A549 (cell line): ENCODE measurements at places on chromosomes 3 and 15.
A peak's percentile ranks its signal among the peaks of the same experiment; 100 is the strongest.

DNA sequence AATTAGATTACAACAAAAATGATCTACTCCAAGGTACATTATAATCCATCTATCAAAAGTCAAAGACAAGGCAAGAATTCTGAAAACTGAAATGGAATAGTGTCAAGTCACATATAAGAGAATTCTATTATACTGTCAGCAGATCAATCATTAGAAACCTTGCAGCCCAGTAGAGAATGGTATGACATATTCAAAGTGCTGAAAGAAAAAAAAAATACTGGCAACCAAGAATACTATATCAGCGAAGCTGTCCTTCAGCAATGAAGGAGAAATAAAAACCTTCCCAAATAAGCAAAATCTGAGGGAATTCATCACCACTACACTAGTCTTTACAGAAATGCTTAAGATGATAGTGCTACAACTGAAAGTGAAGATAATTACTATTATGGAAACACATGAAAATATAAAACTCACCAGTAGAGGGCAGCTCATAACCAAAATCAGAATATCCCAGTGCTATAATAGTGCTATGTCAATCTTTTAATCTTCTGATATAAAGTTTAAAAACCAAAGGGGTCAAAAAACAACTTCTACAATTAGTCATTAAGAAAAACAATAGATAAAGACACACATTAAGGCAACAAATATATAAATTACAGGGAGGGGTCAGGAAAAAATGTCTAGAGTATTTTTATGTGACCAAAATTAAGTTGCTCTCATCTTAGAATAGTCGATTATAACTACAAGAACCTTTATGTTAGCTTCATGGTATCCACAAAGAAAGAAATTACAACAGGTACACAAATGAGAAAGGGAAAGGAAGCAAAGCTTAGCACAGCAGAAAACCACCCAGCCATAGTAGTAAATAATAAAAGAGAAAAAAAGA lies 190.7 kb upstream of the CNTN6 start:
- peak; percentile 10 for DNase-seq

DNA sequence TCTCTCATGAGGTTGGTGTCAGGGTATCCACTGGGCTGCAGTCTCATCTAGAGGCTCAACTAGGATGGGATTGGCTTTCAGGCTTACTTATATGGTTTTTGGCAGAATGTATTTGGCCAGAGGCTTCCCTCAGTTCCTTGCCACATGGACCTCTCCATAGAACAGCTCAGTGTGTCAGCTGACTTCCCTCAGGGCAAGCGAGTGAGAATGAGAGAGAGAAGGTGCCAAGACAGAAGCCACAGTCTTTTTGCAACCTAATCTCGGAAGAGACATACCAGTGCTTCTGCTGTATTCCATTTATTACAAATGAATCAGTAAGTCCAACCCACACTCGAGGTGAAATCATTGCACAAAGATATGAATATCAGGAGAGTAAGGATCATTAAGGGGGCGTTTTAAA lies 129.2 kb downstream of the CCNL1 start:
- DNase-seq, result no peak

DNA sequence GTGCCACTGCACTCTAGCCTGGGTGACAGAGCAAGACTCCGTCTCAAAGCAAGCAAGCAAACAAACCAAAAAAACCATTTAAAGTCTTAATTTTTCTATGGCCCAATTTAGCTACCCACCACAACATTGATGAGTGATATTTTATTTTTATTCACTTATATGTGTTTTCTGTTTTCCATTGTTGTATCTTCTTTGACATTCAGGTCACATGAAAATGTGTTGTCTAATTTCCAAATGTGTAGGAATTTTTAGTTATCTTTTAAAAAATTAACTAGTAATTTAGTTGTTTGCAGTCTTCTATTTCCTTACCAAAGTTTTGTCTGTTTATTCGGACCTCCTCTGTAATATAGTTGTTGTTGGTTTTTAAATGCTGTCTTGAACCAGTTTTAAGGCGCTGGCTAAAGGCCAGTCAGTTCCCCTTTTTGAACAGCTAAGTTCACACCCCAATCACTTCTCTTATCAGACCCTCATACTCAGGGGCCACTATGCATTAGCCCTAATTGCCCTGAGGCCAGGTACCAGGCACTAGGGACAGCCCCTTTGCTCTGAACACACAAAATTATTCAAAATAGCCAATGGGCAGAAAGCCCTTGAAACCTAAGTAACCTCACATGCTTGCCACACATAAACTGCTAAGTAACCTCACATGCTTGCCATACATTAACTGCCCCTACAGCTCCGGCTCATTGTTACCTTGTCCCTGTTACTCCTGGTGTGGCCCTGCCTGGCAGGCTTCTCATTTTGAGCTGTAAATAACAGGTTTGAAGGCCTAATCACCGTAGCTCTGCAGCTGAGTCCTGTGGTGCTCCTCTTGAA lies 4.3 kb upstream of the CCR4 start:
- DNase-seq, result no peak

- DNase-seq, result no peak
These were observed 11.7 kb downstream of the EBLN2 start for GRCh38 chr3:73073091-73073707.

DNA sequence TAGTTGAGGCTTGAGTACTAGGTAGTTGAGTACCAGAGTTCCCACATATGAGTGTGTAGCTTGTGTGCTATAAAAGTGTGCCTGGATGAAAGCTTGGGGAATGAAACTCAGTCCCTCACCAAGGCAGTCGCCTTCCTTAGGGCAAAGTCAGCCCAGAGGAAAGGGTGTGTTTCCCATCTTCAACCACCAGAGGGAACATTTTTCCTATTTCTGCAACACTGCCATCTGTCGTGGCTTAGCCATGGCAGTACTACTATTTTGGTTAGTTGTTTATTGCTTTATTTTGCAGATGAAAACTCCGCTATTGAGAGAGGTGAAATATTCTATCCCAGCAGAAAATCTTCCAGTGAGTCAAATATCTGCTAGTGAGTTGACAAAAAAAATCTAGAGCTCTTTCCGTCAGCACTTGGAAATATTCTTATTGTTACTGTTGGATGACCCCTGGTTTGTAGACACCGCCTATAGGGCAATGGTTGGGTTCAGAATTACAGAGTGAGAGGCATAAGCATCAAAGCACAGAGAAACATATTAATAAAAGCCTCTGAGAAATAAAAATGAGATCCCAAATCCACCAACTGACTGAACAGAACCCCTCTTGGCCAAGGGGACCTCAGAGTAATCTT lies 239.9 kb downstream of the CPNE4 start:
- DNase-seq, result peak; percentile 18

GRCh38 chr3:154223519-154223918 lies 100.8 kb downstream of the DHX36 start:
- no peak for DNase-seq
